ENCODE measurements at places on chromosomes 12 and 14. TPM values are rescaled to one million over a fixed set of nuclear protein-coding genes. Genes with fewer than 3 reads are reported as not detected.

Gene CYP46A1
- 0.05 TPM for total RNA-seq

Gene LPAR5
- 3.5 TPM for total RNA-seq

Gene BCL2L14
- 7.3 TPM for total RNA-seq

Gene SLC17A8
- not detected for total RNA-seq

Gene SOCS2
- total RNA-seq: 8.9 TPM
